Naive thymus-derived CD4-positive, alpha-beta T cell (primary cell): ENCODE measurements at places on chromosomes 2 and 18.

GRCh38 chr18:59783138-59783537 lies 85.9 kb upstream of the CCBE1 start:
- no peak for DNase-seq

- no peak for DNase-seq
Observed at GRCh38 chr2:119440501-119440870, 8.8 kb downstream of the TMEM37 start.

- no peak for DNase-seq
Observed at GRCh38 chr2:76326636-76327035, 615.9 kb upstream of the GCFC2 start.

- no peak for DNase-seq
Observed at GRCh38 chr2:118112771-118113334, 24.6 kb downstream of the INSIG2 start.

DNA sequence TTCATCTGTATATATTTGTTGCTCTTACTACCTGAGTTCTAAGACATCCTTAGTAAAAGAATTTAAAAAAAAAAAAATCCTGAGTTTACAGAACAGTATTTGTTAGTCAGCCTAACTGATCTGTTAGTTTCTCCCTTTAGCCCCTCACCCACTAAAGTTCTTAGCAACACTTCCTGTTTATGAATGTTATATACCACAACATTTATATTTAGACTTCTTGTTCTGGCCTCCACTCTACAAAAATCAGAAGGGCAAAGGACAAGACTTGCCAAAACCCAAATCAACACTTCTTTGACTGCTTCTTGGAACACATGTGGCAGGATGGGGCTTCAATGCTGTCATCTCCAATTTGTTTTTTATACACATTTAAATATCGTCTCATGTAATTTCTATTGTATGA lies 71.1 kb downstream of the MGAT5 start:
- DNase-seq: no peak

DNA sequence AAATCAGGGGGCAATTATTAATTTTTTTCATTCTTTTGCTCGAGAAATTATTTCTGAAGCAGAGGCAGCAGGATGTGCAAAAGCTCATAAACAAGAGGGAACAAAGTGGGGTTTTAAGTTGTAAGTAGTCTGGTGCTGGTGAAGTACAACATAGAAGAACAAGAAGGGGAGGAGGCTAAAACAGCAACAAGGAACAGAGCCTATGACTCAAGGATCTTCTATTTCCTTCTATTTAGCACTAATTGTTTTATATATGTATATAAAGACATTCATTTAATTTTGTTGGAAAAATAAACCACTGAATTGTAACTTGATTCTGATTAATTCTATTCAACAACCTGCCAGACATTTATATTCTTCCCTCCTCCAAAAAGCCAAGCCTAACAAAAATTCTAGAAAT lies 35.0 kb downstream of the YES1 start:
- DNase-seq: no peak

- DNase-seq: no peak
Observed at GRCh38 chr2:224816816-224817215, 100.7 kb upstream of the CCDC195 start.

DNA sequence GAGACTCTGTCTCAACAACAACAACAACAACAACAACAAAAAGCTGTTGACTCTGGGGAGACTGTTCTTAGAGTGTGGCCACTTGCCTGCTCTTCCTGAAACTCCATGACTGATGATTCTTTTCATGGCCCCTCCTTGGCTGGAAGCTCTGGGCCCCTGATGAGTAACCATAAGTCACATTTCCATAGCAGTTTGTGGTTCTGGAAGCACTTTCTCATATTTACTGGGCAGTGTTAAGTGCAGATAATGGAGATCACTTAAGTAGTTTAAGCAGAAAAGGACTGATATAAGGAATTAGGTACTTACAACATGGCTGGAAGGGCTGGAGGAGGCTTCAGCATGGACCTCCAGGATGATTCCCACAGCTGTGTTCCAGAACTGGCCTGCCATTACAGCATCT lies 147.3 kb upstream of the DLX2 start:
- no peak for DNase-seq

- no peak for DNase-seq
Observed at GRCh38 chr2:234858790-234859329, 93.0 kb upstream of the SH3BP4 start.
